Activated naive CD4-positive, alpha-beta T cell treated with anti-CD3 and anti-CD28 coated beads for 36 hours (primary cell): ENCODE measurements at places on chromosomes 5 and 9. TPM values are rescaled to one million over a fixed set of nuclear protein-coding genes. Genes with fewer than 3 reads are reported as not detected.

DNA sequence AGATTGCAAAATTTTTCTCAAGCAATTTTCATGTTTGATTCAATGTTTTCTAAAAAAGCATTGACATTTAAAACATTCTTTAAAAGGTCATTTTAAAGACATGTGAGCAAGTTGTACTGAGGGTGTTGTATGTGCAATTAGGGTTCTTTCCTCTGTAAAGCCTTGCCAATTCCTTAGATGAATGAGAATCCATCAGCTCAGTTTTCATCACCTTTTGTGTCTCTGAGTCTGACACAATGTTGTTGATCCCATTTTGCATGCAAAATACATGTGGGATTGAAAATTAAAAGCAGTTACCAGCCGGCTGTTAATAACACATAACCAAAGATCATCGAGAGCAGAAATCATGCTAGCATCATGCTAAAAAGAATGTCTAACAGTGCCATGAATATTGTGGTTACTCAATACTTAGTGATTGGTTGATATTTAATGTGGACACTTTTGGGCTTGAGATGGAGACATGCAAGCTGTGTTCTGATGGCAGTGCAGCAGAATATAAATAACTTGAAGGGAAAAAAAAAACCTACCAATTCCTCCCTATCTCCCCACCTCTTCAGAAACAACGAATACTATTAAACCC lies 57.7 kb downstream of the FGF10 start:
- no peaks in the 10 kb centered on the region for H3K4me1 ChIP-seq
- no peaks in the 10 kb centered on the region for H3K27me3 ChIP-seq
- no peak for DNase-seq
- no peaks in the 10 kb centered on the region for H3K36me3 ChIP-seq
- no peak overlapping the region for H3K27ac ChIP-seq

The OR1Q1 gene
- total RNA-seq = not detected

DNA sequence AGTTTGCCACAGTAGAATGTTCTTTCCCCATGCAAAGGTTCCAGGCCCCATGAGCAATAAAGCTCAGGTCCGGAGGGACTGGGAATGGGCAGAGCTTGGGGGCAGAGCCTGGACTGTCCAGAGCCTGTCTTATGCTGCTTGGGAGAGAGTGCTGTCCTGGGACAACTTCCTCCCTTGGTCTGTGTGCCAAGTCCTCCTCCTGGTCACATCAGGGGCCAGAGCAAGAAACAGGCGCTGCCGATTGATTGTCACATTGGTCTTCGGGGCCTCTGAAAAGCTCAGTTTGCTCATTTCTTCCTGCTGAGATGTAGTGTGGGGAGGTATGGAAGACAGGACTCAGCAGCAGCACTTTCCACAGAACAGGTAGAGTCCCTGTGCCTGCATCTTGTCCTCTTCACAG lies 54.0 kb upstream of the FCN1 start:
- H3K36me3 ChIP-seq = no peaks in the 10 kb centered on the region
- H3K27me3 ChIP-seq = peaks cover 19% of the 10 kb centered on the region
- no peak for DNase-seq
- no peaks in the 10 kb centered on the region for H3K4me1 ChIP-seq
- H3K4me3 ChIP-seq = no peak overlapping the region
- H3K27ac ChIP-seq = no peak overlapping the region

GRCh38 chr5:111960476-111961215 lies 203.7 kb upstream of the NREP start:
- no peaks in the 10 kb centered on the region for H3K4me1 ChIP-seq
- DNase-seq = no peak
- no peaks in the 10 kb centered on the region for H3K36me3 ChIP-seq
- H3K27me3 ChIP-seq = peaks cover 4% of the 10 kb centered on the region

The DRD1 gene
- not detected for total RNA-seq

GRCh38 chr5:73985145-73985544 lies 359.1 kb downstream of the ARHGEF28 start:
- no peak overlapping the region for H3K27ac ChIP-seq
- peaks cover 13% of the 10 kb centered on the region for H3K27me3 ChIP-seq
- DNase-seq = no peak
- no peaks in the 10 kb centered on the region for H3K36me3 ChIP-seq
- H3K4me1 ChIP-seq = no peaks in the 10 kb centered on the region
- no peak overlapping the region for H3K4me3 ChIP-seq

The SPATA6L gene
- 0.91 TPM for total RNA-seq

DNA sequence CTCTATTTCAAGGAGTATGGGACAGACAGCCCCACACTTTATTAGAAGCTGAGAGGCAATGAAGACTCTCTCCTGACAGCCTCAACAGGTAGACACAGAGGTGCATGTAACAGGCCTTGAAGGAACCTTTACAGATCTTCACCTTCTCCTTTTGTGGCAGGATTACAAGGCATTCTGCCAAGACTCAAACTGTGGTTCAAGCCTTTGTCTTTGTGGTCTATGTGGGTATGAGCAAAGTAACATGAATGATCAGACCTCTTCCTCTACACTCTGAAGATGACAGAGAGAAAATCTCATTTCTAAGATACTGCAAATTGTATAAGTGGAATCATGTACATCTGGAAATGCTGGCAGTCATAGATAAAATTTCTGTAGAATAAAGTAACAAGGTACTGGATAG lies 346.9 kb downstream of the CDH9 start:
- no peaks in the 10 kb centered on the region for H3K4me1 ChIP-seq
- no peak for DNase-seq
- H3K27me3 ChIP-seq = no peaks in the 10 kb centered on the region
- no peak overlapping the region for H3K27ac ChIP-seq
- H3K4me3 ChIP-seq = no peak overlapping the region
- no peaks in the 10 kb centered on the region for H3K36me3 ChIP-seq

DNA sequence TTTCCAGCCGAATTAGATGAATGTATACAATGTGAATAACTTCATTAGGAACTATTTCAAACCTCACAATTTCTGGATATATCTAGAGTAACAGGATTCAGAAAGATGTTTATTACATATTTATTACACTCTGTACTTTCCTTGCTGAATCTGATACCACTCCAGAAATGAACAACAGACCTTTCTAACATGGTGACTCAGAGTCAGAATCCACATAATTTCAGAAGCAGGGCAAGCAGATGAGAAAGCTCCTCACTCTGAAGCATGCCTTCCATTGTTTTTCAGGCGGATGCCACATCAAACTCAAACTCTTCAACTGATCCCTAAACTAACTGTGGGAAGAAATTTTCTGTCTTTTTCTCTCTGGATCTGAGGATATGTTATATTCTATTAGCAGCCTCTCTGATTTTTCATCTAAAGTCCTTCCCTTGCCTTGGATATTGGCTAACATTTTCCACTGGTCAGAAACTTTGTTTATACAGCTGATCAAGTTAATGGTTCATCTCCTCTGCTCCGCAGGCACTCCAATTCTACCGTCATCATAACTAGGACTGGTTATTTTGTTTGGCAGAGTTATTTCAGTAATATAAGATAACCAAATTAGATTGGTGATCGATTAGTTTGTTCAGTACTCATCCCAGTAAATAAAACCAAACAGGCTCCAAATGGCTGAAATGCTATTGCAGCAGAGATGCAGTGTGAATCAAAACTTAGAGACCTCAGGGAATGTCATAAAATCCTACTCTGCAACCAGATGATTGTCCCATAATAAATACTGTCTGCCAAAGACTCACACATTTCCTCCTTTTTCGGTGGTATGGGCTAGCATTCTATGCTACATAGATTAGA lies 556.0 kb downstream of the EBF1 start:
- H3K36me3 ChIP-seq = no peaks in the 10 kb centered on the region
- no peak overlapping the region for H3K4me3 ChIP-seq
- peaks cover 39% of the 10 kb centered on the region for H3K4me1 ChIP-seq

- H3K4me1 ChIP-seq = peaks cover 5% of the 10 kb centered on the region
- no peak for DNase-seq
- H3K27ac ChIP-seq = no peak overlapping the region
- peaks cover 6% of the 10 kb centered on the region for H3K27me3 ChIP-seq
- no peaks in the 10 kb centered on the region for H3K36me3 ChIP-seq
Observed at GRCh38 chr5:97135868-97136267, 6.5 kb downstream of the LIX1 start.

The TLR4 gene
- total RNA-seq = not detected

DNA sequence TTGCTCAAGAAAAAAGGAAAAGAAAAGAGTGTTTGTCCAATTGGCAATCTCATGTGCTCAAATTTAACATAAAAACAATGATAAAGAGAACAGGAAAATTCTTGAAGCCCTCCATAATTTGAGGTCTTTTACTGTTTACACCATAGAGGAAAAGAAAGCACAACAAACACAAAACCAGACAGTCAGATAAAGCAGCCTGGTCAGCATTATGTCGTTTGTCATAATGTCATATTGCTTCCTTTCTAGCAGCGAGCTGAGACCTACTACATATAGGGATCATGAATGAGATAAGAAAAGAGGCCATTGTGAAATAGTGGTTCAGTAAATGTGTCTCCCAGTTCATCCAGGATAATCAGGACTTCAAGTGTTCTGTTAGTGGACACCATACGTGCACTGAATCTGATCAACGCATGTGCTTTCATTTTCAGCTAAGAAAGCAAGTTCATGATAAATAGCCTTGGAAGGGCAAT lies 64.7 kb upstream of the SELENOP start:
- no peak overlapping the region for H3K27ac ChIP-seq
- H3K36me3 ChIP-seq = no peaks in the 10 kb centered on the region
- peaks cover 6% of the 10 kb centered on the region for H3K4me1 ChIP-seq
- no peak overlapping the region for H3K4me3 ChIP-seq
- DNase-seq = no peak
- no peaks in the 10 kb centered on the region for H3K27me3 ChIP-seq
